Calu3 (cell line): ENCODE measurements at places on chromosomes 6 and 20. TPM values are rescaled to one million over a fixed set of nuclear protein-coding genes. Genes with fewer than 3 reads are reported as not detected.

GRCh38 chr6:139823099-139823807 lies 448.8 kb upstream of the CITED2 start:
- peaks cover 7% of the 10 kb centered on the region for H3K4me1 ChIP-seq
- no peak for DNase-seq
- no peaks in the 10 kb centered on the region for H3K36me3 ChIP-seq
- H3K27ac ChIP-seq, result no peak overlapping the region

- H3K27me3 ChIP-seq, result no peaks in the 10 kb centered on the region
- H3K4me1 ChIP-seq, result peaks cover 16% of the 10 kb centered on the region
- H3K27ac ChIP-seq, result no peak overlapping the region
- H3K4me3 ChIP-seq, result no peak overlapping the region
Measured at GRCh38 chr6:167910007-167910406, 83.3 kb downstream of the AFDN start.

- H3K4me1 ChIP-seq, result no peaks in the 10 kb centered on the region
- peaks cover 13% of the 10 kb centered on the region for H3K27me3 ChIP-seq
- no peak overlapping the region for H3K27ac ChIP-seq
- H3K4me3 ChIP-seq, result no peak overlapping the region
- DNase-seq, result no peak
Measured at GRCh38 chr20:6420336-6420735, 297.5 kb upstream of the FERMT1 start.

DNA sequence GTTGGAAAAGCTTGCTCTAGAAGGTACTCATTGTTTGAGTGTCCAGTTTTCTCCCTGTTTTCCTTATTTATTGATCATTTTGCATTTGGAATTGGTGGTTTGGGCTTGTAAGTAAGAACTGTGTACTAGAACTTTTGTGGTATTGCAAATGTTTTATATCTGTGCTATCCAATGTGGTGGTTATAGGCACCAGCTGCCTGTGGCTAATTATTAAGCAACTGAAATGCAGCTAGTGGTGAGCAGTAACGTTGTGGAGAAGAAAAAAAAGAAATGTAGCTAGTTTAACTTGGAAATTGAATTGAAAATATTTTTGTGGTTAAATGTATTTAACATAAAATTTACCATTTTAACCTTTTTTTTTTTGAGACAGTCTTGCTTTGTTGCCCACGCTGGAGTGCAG lies 50.7 kb upstream of the MAPK13 start:
- H3K4me1 ChIP-seq, result no peaks in the 10 kb centered on the region
- H3K27ac ChIP-seq, result no peak overlapping the region
- H3K36me3 ChIP-seq, result peaks cover 52% of the 10 kb centered on the region
- DNase-seq, result no peak
- no peaks in the 10 kb centered on the region for H3K27me3 ChIP-seq

The WFDC5 gene
- total RNA-seq, result not detected in 2 replicates

The ATG5 gene
- 33.3 and 35.1 TPM in 2 replicates for total RNA-seq

DNA sequence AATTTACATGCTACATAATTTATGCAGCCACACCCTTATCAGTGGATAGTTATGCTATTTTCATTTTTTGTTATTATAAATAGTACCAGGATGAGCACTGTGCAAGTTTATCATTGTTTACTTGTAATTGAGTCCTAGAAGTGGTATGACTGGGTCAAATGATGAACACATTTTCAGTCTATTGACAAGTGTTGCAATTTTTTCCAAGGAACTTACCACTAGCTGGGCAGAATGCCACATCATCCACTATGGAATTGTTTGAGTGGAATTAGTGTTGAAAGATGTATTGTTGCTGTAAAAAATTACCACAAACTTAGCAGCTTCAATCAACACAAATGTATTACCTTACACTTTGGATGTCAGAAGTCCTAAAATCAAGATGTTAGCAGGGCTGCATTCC lies 38.1 kb upstream of the OPN5 start:
- no peak for DNase-seq
- no peaks in the 10 kb centered on the region for H3K27me3 ChIP-seq
- H3K4me3 ChIP-seq, result no peak overlapping the region
- no peaks in the 10 kb centered on the region for H3K36me3 ChIP-seq

DNA sequence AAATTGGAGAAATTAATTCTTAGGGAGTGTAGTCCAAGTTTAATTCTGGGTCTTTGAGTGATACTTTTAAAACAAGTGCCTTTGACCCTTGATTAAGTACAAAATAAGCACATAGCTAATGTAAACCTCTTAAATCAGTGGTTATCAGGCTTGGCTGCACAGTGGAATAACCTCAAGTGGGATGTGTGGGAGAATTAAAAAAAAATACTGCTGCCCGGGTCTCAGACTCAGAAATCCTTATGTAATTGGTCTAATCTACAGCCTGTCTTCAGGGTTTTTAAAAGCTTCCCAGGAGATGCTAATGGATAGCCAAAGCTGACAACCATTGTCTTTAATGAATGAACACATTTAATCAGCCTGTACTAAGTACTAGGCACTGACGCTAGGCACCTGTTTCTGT lies 28.5 kb upstream of the TMEM14A start:
- no peak overlapping the region for H3K4me3 ChIP-seq
- H3K27ac ChIP-seq, result no peak overlapping the region
- peaks cover 9% of the 10 kb centered on the region for H3K4me1 ChIP-seq
- H3K36me3 ChIP-seq, result no peaks in the 10 kb centered on the region

DNA sequence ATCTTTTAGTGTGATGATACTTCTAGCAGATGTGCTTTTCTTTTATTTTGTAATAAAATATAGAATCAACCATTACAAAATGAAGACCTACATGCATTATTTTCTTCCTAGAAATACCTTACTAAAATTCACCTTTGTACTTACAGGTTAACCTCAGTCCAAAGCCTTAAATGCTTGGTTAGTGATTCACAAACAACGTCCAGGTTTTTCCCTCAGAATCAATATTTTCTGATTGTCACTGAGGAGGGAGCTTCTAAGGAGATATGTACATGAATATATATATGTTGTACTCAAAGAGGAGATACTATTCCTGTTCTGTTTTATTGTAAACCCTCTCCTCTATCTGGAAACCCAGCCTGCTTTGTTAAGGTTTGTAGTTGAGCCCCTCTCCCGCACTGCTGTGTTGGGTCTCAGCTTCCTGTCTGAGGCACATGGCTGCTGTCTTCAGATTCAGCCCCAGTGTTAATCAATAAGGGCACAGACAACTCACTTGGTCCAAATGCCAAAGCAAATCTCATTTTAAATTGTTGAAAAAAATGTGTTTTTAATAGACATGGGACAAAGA lies 33.9 kb upstream of the HS3ST5 start:
- H3K4me3 ChIP-seq, result no peak overlapping the region
- no peaks in the 10 kb centered on the region for H3K36me3 ChIP-seq
- peaks cover 12% of the 10 kb centered on the region for H3K4me1 ChIP-seq
- no peaks in the 10 kb centered on the region for H3K27me3 ChIP-seq
- H3K27ac ChIP-seq, result peak overlapping the region; percentile 70

GRCh38 chr6:166768761-166769160 lies 141.7 kb upstream of the RPS6KA2 start:
- H3K27me3 ChIP-seq, result peaks cover 24% of the 10 kb centered on the region
- DNase-seq, result no peak
- no peak overlapping the region for H3K27ac ChIP-seq
- no peak overlapping the region for H3K4me3 ChIP-seq
- H3K4me1 ChIP-seq, result no peaks in the 10 kb centered on the region

DNA sequence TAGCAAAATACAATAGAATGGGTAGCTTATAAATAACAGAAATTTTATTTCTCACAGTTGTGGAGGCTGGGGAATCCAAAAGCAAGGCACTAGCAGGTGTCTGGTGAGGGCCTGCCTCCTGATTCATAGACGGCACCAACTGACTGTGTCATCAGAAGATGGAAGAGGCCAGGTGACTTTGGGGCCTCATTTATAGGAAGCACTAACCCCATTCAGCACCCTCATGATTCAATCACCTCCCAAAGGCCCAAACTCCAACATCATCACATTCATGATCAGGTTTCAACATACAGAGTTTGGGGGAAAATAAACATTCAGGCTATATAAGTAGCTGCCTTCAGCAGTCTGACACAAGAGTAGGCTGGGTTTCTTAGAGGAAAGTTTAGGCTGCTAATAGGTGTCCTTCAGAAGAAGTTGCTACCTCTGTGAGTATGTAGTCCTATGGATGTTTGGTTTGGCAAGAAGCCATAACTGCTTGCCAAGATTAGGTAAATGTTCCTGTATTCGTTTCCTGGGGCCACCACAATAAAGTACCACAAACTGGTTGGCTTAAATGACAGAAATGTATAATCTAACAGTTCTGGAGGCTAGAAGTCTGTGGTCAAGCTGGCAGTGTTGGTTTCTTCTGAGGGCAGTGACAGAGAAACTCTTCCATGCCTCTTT lies 48.8 kb downstream of the NT5E start:
- no peak overlapping the region for H3K27ac ChIP-seq
- H3K36me3 ChIP-seq, result peaks cover 30% of the 10 kb centered on the region
- DNase-seq, result peak; percentile 67
- no peak overlapping the region for H3K4me3 ChIP-seq
- H3K4me1 ChIP-seq, result peaks cover 35% of the 10 kb centered on the region

The AMD1 gene
- total RNA-seq, result 74.0 and 74.6 TPM in 2 replicates

The GSS gene
- total RNA-seq, result 110 and 116 TPM in 2 replicates

GRCh38 chr20:51811042-51811355 lies 8.7 kb upstream of the SALL4 start:
- no peak overlapping the region for H3K4me3 ChIP-seq
- no peaks in the 10 kb centered on the region for H3K4me1 ChIP-seq
- no peaks in the 10 kb centered on the region for H3K36me3 ChIP-seq
- DNase-seq, result no peak
- no peak overlapping the region for H3K27ac ChIP-seq

The TULP4 gene
- total RNA-seq, result 84.3 and 105 TPM in 2 replicates

DNA sequence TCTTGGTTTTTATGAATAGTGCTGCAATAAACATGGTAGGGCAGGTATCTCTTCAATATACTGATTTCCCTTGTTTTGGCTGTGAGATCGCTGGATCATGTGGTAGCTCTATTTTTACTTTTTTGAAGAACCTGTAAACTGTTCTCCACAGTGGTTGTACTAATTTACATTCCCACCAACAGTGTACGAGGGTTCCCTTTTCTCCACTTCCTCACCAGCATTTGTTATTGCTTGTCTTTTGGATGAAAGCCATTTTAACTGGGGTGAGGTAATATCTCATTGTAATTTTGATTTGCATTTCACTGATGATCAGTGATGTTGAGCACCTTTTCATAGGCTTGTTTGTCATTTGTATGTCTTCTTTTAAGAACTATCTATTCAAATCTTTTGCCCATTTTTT lies 8.0 kb upstream of the ARG1 start:
- no peaks in the 10 kb centered on the region for H3K36me3 ChIP-seq
- no peaks in the 10 kb centered on the region for H3K27me3 ChIP-seq
- H3K4me1 ChIP-seq, result no peaks in the 10 kb centered on the region
- no peak for DNase-seq
- no peak overlapping the region for H3K27ac ChIP-seq

The TMEM239 gene
- total RNA-seq, result not detected in 2 replicates

The KHDC1 gene
- total RNA-seq, result 4.9 and 5.0 TPM in 2 replicates

The BACH2 gene
- total RNA-seq, result 5.6 and 7.2 TPM in 2 replicates

DNA sequence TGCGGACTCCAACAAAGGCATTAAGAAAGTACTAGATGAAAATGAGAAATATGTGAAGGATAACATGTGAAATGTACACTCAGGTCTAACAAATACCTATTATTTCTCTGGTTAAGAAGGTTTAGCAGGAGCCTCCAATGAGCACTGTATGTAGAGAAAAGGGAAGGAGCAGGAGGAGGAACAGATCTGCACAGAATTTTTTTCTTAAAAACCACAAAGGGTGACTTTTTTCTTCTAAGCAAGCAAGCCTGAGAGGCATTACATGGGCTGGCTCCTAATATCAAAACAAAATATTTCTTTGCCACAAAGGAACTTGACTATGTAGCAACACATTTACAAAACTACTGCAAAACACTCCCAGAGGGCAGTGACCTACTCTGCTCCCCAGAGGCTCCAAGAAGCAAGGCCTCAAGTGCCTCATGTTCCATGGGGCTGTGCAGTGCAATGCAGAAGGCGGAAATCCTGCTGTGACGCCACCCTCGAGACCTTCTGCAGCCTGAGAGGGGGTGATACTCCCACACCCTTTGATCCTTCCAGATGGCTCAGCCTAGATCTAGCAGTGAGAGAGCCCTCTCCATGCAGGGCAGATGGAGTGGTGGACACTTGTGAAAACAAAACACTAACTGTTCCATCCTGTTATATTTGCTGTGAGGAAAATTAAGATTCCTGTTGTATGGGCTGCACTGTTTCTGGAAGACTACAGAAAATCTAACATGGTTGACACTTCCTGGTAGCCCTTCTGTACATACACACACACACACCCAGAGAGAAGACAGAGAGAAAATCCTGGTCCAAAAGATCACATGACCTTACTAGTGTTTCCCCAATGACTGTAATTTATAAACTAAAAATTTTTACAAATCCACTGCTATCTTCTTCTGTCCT lies 36.0 kb upstream of the SMIM29 start:
- H3K27ac ChIP-seq, result no peak overlapping the region
- no peak overlapping the region for H3K4me3 ChIP-seq
- peaks cover 40% of the 10 kb centered on the region for H3K36me3 ChIP-seq
- no peak for DNase-seq
- H3K4me1 ChIP-seq, result no peaks in the 10 kb centered on the region
- no peaks in the 10 kb centered on the region for H3K27me3 ChIP-seq

GRCh38 chr6:142482974-142483373 lies 181.2 kb downstream of the ADGRG6 start:
- DNase-seq, result no peak
- no peaks in the 10 kb centered on the region for H3K4me1 ChIP-seq
- no peaks in the 10 kb centered on the region for H3K36me3 ChIP-seq
- no peak overlapping the region for H3K4me3 ChIP-seq
- no peak overlapping the region for H3K27ac ChIP-seq

- DNase-seq, result no peak
- H3K27ac ChIP-seq, result peak overlapping the region; percentile 39
- no peak overlapping the region for H3K4me3 ChIP-seq
- H3K4me1 ChIP-seq, result peaks cover 24% of the 10 kb centered on the region
- peaks cover 5% of the 10 kb centered on the region for H3K36me3 ChIP-seq
- no peaks in the 10 kb centered on the region for H3K27me3 ChIP-seq
Measured at GRCh38 chr20:9241721-9242427, 173.0 kb downstream of the PLCB4 start.

GRCh38 chr6:163637524-163637923 lies 223.0 kb downstream of the QKI start:
- H3K4me1 ChIP-seq, result no peaks in the 10 kb centered on the region
- no peak for DNase-seq
- no peaks in the 10 kb centered on the region for H3K36me3 ChIP-seq
- no peak overlapping the region for H3K4me3 ChIP-seq
- no peak overlapping the region for H3K27ac ChIP-seq

DNA sequence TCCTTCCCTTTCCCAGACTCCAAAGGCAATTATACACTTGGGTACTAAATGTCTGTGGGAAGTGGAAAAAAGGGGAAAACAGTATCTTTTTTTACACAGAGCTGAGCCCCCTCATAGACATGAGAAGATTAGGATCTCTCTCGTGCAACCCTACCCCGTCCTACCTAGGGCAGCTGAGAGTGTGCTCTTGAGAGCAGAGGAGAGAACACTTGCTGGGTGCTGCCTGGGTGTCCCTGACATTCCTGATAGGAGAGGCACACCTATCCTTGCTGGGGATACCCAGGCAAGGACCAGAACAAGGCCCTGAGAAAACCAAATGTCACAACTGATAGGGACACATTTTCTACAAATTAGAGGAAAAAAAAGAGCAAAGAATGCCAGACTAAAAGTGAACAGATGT lies 81.2 kb downstream of the PREP start:
- peaks cover 19% of the 10 kb centered on the region for H3K4me1 ChIP-seq
- no peaks in the 10 kb centered on the region for H3K27me3 ChIP-seq
- H3K27ac ChIP-seq, result no peak overlapping the region
- DNase-seq, result no peak
- H3K4me3 ChIP-seq, result no peak overlapping the region
- peaks cover 22% of the 10 kb centered on the region for H3K36me3 ChIP-seq
